ENCODE measurements at places on chromosomes 16 and 17. TPM values are rescaled to one million over a fixed set of nuclear protein-coding genes. Genes with fewer than 3 reads are reported as not detected.

The RAB37 gene
- total RNA-seq = not detected

DNA sequence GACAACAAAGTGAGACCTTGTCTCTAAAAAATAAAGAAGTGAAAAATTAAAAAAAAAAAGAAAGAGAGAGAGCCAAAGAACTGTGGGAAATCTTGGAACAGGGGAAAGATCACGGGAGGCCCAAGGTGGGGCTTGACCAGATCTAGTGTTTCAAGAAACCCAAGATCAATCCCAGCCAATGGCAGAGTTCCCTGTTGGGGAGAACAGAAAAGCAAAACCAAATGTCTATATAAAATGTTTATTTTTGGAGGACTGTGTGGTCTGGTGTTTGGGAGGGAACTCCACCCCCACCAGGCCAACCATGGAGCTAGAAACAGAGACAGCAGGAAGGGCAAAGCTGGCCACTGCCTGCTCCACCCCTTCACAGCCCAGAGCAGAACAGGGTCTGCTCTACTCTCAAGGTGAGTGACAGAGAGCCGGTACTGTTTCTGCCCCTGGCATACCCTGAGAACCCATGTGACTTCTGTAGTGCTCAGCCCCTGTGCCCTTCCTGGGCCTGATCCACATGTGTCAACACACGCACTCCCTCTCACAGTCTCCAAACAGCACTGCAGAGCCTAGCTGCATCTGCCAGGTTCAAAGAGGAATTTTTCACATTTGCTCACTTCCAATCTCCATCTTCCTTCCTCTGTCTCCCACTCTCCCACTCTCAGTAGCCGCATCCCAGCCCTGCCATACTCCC lies 3.7 kb downstream of the TMEM101 start:
- no peak for DNase-seq

The TBC1D3E gene
- not detected for total RNA-seq

The NACA2 gene
- not detected for total RNA-seq

DNA sequence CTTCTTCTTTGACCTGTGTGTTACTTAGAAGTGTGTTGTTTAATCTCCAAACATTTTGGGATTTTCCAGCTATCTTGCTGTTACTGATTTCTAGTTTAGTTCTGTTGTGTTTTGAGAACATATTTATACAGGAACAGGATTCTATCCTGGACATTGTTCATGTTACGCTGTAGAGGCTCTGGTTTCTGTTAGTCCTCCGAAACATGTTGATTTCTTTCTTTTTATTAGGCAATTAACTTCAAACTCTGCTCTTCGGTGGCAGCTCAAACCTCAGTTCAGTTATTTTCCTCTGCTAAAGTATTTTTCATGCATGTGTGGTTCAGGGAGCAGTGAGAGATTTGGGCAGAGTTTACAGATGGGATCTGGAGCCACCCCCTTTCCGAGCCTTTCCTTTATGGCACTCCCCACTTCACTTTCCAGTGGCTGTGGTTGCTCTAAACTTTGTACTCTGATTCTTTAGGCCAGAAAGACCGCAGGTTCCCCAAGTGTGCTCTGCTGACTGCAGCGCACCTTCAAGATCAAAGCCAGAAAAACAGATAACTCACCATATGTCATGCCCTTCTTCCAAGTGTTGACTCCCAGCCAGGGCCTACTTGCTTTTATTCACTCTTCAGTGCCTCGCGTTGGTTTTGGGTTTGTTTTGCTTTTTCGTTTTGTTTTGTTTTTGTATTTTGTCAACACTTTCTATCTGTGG lies 77.6 kb upstream of the KSR1 start:
- DNase-seq = no peak

- no peak for DNase-seq
Observed at GRCh38 chr16:48330189-48330840, 54.9 kb downstream of the SIAH1 start.

Data from suprapubic skin (tissue), 4 donors.